ENCODE measurements at places on chromosomes 4 and X.

DNA sequence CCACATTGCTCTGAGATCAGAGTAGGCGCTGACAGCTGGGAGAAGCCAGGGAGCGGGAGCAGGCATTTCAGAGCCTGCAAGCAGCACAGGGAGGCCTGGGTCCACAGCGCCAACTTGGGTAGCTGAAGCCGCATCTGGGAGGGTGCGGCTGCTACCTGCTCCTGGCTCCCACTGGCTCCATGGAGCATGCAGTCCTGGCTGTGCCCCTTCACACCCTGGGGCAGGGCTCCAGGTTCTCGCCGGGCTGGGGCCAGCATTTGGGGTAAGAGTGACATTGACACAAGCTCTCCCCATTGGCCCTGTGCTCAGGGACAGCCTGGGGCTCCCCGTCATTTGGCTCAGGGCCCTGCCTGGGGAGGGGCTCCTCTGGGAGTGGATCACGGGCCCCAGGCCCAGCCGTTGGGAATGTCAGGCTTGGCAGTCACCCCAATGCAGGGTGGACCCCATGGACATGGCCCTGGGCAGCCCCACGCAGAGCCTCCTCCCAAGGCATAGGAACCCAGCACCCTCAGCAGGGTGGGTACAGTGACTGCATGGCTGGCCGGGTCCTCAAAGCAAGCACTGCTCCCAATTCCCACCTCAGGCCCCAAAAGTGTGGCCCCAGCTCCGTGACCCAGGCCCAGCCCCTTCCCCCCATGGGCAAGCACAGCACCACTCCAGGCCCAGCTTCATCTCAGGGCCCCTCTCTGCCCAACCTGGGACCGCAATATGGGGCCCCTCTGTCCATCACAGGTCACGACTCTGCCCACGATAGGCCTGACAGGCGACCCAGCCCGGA is 82.4 kb downstream of the PRDM5 start:
- DNase-seq: no peak

DNA sequence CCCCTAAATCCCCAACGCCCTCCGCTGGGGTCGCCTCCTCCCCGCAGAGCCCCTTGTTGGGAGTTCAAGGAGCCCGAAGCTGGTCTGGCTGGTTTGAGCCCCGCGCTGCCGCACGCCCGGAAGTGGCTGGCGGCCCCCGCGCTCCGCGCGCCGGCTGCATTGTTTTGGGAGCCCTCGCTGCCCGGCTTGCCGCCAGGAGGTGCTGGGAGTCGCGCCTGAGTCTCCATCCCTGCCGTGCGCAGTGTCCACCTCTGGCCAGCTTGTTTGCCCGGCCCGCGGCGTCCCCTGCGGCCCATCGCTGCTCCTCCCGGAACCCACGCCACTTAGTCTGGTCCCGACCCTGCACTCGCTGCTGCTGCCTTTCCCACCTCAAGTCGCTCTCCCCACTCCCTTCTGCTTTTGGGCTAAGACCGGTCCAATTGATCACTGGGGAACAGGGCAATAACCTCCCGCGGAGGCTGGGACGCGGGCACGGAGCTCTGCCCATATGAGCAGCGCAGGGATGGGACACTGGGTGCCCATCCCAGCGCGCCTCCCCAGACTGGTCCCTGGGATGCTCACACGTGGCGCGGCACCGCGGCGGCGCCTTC is 2.2 kb upstream of the SFRP2 start:
- DNase-seq: no peak

- DNase-seq: no peak
These were observed 205.9 kb upstream of the GALNT7 start for GRCh38 chr4:172962564-172963353.

DNA sequence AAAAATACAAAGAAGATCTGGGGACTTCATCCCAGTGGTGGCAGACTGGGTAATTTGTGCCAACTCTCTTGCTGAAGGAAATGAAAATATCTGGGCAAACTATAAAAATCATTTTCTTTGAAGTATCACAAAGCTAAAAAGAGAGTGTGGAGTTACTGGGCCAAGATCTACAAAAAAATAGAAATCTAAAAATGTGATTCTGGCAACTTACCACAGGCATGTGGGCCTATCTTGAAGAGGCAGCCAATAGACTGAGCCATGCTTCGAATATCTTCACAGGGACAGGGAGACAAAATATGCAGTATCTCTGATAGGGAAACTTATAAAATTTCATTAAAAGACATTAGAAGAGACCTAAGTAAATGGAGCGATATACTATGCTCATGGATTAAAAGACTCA is 168.8 kb downstream of the RCHY1 start:
- DNase-seq: no peak

DNA sequence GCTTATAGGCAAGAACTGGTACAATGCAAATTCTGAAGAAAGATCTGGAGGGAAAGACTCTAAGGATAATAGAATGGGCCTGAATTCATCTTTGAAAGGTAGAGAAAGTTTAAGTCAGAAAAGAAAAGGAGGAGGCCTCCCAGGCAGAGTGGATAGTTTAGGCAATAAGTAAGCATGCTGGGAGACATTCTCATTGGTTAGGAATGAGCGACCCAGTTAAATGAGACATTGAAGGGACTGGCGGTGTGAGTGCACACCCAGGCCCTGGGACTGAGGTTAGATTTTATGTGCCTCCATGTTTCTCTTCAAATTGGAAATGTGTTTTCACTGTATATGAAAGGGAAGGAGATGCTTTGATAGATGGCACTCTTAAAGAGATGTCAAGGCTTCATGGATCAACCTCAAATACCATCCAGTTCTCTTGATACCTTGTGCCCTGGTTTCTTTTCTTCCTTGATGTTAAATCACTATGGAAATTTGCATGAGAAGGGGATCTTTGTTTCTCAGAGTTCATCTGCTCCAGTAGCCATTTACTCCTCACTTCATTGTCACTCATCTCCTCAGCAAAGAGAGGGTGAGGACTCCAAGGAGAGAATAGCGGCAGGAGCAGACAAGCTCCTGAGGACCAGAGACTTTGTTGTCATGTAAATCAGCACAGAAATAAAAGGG is 584.2 kb upstream of the INTU start:
- no peak for DNase-seq

- no peak for DNase-seq
These were observed 5.3 kb downstream of the NAT8L start for GRCh38 chr4:2064276-2064991.

GRCh38 chr4:94947681-94948108 is 189.9 kb downstream of the BMPR1B start:
- DNase-seq: no peak

DNA sequence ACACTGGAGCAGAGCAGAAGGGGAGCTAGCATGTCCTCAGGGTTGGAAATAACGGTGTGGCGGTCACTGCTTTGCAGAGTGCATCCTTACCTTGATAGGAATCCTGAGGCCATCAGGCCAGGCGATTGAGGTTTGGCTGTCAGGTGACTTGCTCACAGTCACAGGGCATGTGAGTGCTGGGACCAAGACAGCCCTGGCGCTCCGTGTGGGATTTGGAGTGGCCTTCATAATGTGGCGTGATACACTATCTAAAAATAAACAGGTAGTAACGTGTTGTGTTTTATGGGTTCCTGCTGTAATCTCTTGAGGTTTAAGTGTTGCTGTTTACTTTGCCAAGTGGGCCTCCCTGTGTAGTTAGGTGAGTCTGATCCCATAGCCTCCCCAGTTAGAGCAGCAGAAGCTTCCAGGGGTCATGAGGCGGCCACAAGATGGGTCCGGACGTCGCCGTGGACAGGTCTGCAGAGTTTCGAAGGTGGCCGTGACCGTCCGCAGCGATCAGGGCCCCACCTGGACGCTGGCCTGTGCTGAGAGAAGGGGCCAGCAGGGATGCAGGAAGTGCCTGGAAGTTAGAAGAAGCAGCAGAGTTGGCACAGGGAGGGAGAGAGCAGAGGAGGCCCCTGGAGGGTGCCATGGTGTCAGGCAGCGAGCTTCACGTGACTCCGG is 27.7 kb downstream of the RGS12 start:
- DNase-seq: no peak

- DNase-seq: no peak
These were observed 97.8 kb upstream of the USP9X start for GRCh38 chrX:40987413-40987812.

DNA sequence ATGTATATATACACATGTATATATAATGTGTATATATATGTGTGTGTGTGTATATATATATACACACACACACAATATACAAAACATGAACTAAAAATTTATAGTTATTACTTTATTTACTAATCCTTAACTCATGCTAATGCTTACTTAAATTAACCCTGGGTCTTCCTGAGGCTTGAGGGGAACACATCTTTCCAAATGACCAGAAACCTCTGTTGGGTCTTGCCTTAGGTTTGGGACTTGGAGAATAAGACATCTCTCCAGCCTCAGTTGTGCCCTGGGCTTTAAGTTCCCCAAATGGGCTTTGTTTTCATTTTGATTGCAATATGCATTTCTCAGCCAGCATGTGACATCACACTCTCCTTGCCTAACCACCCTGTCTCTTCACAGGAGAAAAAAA is 7.7 kb downstream of the GEMIN8 start:
- DNase-seq: no peak

DNA sequence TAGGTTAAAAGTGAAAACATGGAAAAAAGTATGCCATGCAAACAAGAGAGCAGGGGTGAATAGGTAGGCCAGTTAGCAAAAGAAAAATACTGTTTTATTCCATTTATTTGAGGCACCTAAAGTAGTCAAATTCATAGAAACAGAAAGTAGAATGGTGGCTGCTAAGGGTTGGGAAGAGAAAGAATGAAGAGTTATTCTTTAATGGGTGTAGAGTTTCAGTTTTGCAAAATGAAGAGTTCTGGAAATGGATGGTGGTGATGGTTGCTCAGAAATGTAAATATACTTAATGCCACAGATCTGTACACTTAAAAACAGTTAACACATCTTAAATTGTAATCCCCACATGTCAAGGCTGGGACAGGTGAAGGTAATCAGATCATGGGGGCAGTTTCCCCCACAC is 29.7 kb downstream of the PARM1 start:
- DNase-seq: no peak

DNA sequence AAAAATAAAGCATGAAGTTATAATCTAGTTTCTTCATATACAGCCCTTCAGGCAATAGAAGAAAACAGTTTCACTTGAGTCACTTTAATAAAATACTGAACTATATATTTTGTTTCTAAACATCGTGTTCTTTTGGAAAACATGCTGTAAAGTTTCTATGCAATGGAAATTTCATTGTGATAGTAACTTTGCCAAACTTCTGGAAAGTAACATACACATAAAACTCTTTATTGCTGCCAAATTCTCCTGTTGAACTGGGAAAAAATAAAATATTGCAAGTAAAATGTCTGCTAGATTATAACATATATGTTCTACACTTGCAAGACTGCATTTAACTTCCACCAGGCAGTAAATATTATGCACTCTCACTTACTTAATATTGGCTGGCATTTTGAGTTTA is 635.4 kb downstream of the SPRY1 start:
- no peak for DNase-seq

- DNase-seq: no peak
These were observed 207.3 kb upstream of the RADX start for GRCh38 chrX:106404512-106404911.

- DNase-seq: no peak
These were observed 170.6 kb upstream of the PACRGL start for GRCh38 chr4:20529691-20530090.

DNA sequence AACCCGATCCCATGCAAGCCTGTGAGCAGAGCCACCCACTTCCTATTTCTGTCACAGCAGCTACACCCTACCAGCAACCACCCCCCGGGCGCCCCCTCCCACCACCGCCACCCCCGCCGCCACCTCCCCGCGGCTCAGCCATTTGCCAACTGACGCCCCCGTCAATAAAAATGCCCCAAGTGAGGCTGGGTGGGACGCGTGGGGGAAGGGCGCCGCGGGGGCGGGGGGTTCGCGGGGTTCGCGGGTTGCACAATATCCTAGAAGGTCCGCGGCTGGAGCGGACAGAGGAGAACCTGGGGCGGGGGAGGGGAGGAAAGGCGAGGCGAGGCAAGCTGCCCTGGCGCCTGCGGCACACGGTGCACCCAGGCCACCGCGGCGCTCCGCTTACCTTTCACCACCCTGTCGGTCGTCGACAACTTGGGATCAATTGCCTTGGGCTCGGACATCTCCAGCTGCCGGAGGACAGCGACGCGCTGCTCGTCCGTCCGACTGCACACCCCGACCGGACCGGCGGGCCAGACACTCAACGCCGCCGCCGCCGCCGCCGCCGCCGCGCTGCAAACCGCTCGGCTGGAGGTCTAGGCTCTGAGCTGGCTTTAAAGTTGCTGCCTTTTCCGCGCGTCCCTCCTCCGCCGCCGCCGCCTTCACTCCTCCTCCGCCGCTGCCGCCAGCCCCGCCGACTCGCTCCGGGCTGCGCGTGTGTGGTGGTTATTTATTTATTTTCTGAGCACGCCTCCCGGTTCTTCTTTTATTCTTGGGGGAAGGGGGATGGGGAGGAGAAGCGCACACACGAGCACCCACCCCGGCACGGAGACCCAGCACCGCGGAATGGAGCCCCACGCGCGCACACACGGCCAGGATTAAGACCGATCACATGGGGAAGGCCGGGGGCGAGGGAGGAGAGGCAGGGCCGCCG is 717 bp downstream of the PPP3CA start:
- peak; percentile 34 for DNase-seq

- DNase-seq: no peak
These were observed 132.0 kb upstream of the ATP6AP2 start for GRCh38 chrX:40448793-40449192.

DNA sequence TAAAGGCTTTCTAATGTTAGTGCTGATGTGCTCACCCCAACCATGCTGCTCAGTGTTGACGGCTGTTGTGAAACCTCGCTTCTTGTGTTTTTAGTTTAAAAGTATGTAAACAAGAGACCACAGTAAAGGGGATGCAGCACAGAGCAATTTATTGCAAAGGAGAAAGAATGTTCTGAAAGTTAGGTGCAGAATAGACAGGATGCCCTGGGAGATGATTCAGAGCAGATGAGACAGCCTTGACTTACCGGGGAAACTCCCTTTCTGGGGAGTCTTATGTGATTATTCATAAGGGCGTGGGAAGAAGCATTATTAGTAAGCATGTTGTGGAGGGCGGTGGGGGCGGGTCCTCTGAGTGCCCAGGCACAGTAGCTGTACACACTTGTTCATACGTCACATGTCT is 47.7 kb downstream of the EVC start:
- DNase-seq: no peak

DNA sequence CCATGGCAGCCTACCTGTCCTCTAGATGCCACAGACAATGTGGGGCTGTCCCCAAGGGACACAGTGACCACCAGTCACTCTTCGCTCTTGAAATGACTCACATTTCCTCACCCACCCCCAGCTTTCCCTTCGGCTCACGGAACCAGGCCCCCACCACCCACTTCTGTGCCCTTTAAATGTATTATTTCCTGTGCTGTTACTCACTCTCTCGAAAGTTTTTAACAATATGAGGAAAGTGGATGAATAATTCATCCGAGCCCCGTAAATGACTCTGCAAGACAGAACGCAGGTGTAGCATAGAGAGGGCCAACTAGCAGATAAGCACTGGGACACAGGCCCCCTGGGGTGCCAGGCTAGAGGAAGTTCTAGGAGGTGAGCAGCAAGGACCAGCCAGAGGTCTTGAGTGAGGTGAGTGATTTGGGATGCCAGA is 179.5 kb upstream of the TBL1X start:
- no peak for DNase-seq

DNA sequence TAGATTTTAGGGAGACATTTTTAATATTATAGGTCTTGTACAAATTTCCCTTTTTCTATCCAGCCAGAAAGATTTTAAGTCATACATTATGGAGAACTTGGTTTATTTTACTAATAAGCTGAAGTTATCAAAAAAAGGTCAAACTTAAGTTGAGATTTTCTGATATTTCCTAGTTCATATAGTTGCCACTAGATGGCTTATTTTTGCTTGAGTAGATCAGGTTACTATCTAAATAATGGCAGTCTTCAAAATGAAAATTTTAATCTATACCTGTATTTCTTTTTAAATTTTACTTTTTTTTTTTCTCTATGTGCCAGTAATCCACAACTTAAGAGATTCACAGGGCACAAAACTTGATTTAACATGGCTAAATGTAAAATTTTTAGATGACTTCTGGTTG is 52.3 kb downstream of the USP9X start:
- no peak for DNase-seq
